NCI-H460 (cell line): ENCODE measurements at places on chromosomes 3 and 15.
A peak's percentile ranks its signal among the peaks of the same experiment; 100 is the strongest.

- DNase-seq: no peak
These were observed 333.1 kb upstream of the KCNMB2 start for GRCh38 chr3:178203165-178203564.

DNA sequence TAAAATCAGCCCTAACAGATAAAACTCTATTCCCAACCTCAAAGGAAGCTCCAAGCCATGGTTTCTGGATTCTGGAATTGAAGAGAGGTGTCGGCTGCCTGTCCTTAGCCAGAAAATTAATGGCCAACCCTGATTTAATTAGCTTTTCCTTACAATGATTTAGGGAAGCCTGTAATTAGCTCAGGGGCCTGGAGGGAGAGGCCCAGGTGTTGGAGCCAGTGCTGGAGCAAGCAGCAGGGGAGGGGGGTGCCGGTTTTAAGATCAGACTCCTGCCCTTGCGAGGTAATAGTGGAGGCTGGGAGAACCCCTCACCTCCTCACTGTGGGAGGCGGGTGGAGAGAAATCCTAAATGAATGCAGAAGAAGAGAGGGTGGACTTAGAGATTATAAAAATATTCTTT, 14.7 kb upstream of the ATP2B2 start:
- no peak for DNase-seq

DNA sequence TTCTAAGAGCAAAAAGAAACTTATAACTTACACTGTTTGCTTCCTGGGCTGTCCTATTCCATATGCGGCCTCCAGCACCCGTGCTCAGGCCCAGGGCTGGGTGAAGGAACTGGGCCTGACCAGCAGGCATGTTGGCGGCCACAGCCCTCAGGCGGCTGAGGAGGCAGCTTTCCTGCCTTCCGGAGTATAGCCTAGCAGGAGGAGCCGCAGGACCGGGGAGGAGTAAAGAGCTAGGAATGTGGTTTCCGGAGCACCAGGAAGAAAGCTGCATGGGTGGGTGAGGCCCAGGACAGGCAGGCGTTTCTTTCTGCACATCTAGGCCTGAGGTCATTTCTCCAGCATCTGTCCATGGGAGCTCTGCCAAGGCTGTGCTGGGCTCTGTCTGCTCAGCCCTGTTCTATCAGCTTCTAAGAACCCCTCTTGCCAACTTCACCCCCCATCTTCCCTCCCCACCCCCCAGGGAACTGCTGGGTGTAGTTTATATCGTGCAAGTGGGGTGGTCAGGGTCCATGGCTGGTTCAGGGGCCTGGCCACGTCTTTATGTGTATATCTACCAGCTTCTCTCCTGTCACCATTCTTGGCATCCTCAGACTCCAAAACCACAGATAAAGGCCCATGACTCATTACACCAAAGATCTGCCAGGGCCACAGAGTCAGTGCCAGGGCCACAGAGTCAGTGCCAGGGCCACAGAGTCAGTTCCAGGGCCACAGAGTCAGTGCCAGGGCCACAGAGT, 7.8 kb upstream of the KIF7 start:
- no peak for DNase-seq

DNA sequence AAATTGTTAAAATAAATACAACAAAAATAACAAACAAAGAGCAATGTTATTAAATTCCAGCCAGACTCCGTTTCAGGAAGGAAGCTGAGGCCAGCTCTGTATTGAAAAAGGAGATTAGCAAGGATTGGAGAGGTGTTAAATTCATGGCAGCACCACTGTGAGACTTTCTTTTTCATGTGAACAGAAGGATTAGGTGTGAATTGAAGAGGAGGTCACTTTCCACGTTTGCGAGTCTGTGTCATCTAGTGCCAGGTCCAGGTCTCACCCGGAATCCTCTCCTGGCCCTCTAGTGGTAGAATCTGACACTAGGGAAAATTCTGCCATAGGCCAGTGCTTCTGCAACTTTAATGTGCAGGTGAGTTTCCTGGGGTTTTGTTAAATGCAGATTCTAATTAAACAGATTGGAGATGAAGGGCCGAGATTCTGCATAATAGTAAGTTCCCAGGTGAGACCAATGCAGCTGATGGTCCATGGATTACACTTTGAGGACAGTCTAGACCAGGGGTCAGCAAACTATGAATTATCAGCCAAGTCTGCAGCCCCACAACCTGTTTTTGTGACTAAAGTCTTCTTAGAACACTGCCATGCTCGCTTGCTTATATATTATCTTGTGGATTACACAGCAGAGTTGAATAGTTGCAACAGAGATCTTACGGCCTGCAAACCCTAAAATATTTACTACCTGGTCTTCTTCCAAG, 9.2 kb upstream of the SLC6A1 start:
- peak; percentile 26 for DNase-seq

- DNase-seq: no peak
These were observed 189.0 kb upstream of the MCTP2 start for GRCh38 chr15:94042180-94042928.
